ENCODE measurements at places on chromosomes 11 and 22.

- no peak for DNase-seq
These were observed 175.1 kb downstream of the FAT3 start for GRCh38 chr11:92399705-92400104.

- DNase-seq, result no peak
These were observed 74.4 kb downstream of the SLC1A2 start for GRCh38 chr11:35344681-35345574.

GRCh38 chr11:11513422-11513821 is 108.4 kb downstream of the GALNT18 start:
- DNase-seq, result no peak

DNA sequence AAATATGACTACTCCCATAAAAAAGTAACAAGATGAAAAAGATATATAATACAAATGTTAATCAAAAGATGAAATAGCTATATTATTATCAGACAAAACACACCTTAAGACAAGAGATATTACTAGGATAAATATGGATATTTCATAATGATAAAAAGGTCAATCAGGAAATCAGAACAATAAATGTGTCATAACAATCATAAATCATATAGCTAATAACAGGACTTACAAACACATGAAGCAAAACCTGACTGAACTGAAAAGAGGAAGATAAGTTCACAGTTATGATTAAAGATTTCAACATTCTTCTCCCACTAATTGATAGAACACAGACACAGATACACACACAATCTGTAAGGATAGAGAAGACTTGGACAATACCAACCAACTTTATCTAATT is 47.2 kb downstream of the EIF3M start:
- no peak for DNase-seq

DNA sequence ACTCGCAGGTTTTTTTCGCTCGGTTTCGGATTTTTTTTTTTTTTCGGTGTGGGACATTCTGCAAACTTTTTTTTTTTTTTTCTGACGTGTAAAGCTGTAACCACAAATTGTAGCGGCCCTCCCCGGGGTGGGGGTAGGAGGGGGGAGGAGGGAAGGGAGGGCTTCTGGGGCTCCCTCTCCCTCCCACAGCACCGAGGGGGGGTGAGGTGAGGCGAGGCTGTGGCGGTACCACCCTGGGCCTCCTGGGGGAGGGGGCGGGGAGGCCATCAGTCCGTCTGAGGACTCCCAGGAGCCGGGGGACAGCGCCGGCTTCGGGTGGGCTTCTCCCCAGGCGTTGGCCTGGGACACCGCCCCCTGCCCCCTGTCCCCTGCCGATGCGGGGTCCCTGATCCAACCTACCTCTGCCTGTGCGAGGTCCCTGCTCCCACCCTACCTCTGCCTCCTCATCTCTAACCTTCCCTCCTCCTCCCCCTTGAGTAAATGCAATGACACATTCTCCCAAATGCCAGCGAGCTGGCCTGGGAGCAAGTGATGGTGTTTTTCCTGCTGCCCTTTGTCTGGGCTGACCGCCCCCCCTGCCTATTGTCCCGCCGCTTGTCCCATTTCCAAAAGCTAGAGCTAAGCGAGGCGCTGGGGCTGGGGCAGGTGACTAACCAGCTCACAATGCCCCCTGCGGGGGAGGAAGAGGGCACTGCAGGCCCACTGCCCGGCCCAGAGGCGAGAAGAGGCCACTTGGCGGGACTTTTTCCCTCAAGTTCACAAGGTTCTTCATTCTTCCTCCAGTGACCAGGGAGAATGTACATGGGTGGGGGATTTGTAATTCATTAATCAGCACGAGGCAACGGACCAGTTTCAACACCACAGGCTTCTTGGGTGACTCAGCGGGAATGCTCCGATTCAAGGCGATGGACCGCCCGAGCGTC is 511 bp upstream of the CLCF1 start:
- no peak for DNase-seq

- DNase-seq, result no peak
These were observed 64.5 kb upstream of the SCUBE2 start for GRCh38 chr11:9155930-9156329.

DNA sequence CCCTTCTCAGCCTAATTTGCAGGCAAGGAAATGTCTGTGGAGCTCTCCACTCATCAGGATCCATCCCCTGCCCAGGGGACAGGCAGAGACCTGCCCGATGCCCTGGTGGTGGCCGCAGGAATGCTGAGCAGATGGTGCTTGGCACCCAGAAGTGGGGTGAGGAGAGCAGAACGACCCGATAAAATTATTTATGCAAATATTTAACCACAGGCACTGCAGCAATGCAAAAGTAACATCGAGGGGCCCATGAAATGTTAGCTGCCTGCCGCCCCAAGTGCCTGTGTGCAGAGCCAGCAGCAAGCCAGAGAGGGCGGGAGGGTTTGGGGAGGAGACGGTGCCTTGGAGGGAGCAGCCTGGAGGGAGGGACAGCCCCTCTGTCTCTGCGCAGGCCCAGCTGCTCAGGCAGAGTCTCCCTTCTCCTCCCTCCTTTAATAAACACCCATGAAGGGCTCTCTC is 205.5 kb downstream of the CTTN start:
- DNase-seq, result peak; percentile 37

GRCh38 chr22:21598302-21598701 is 30.8 kb downstream of the UBE2L3 start:
- no peak for DNase-seq

DNA sequence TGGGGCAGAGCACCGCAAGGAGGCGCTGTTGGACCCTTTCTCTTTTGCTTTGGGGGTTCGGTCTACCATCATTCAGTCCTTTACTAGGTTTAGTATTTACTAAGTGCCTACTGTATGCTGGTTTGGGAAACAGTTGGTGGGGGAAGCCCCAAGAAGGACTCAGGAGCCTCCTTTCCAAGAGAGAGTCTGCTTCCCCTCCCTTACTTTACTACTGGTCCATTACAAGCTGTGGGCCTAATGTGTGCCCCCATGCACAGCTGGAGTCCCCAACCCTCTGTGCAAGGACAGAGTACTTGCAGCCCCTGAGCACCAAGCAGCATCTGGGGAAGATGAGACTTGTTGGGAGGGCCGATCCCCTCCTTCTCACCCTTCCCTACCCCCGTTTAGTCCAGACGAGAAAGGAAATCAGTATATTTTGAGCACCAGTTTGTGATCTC is 876 bp upstream of the UBE2L6 start:
- peak; percentile 36 for DNase-seq

- DNase-seq, result no peak
These were observed 19.8 kb downstream of the GGT5 start for GRCh38 chr22:24225044-24225601.

- no peak for DNase-seq
These were observed 29.4 kb upstream of the SLN start for GRCh38 chr11:107741044-107741823.

DNA sequence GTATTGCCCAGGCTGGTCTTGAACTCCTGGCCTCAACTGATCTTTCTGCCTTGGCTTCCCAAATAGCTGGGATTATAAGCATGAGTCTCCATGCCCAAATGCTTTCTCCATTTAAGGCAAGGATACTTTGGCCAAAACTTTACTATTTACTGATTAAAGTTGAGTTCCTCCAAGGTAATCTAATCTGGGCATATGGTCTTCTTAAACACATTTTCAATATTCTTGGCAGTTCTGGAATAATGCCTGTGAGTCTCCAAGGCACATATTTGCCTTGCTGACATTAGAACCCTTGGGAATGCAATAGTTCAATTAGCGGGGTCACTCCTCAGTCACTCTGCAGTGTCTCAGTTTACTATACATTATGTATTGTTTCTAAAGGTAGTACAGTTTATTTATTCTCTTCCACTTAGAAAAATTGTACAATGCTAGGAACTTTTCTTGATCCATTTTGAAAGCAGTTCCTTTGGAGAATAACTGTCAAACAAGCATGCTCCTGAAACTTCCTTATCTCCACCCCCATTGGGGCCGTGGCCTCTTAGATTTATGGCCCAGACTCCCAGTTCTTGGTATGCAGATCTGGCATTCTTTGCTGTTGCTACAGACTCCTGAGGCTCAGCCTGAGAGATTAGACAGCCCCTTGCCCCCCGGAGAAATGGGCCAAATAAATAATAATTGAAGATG is 13.1 kb upstream of the RAB38 start:
- DNase-seq, result no peak

GRCh38 chr11:61571869-61572268 is 9.0 kb downstream of the SYT7 start:
- DNase-seq, result no peak

DNA sequence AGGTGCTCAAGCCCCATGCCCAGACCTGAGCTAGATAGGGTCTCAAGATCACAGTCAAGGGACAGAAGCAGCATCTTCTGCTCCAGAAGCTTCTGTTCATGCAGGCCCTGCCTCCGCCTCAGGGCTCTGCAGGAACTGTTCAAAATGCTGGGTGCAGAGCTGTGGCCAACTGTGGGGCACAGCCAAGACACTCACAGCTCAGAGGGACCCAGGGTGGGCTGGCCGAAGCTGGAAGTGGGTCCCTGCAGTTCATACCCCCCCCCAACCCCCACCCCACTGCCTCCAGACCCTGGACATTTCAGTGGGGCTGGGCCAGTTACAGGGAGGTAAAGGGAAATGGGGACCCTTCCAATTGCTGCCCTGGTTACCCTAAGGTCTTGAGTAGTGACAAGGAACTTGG is 129.0 kb downstream of the CRYBB2 start:
- no peak for DNase-seq

DNA sequence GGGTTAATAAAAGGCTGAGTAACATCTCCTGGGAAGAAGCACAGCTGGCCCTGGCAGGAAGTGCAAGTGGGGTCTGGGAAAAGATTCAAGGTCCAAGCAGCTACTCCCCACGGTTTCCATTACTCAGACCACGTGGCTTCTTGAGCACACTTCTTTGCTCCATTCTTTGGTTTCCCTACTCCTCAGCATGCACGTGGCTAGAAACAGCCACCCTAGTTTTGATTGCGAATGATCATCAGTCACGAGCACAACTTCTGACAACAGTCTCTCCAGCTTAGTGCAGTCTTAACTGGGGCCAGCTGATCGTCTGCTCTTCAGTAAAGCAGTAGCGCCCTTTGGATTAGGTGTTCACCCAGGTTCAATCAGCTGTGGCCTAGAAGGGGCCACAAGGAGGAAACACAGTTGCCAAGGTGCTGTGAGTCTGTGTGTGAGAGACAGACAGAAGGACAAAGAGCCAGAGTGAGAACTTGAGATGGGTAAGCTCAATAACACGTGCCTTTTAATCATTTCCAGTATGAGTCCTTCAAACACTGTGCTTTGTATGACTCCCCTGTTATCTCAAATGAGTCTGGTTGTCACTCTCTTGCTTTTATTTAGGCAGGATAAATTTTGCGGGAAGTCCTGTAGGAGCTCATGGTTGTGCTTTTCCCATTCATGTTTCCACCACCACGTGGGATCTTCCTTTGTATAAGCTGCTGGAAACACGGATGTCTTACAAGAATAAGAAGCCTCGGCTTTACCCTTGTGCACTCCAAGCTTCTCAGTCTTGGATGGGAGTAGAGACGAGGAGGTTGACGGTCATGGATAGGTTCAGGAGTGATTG is 901 bp upstream of the PARVA start:
- no peak for DNase-seq

Data from NCI-H187 (cell line).